ENCODE measurements at places on chromosomes 1 and 21.

DNA sequence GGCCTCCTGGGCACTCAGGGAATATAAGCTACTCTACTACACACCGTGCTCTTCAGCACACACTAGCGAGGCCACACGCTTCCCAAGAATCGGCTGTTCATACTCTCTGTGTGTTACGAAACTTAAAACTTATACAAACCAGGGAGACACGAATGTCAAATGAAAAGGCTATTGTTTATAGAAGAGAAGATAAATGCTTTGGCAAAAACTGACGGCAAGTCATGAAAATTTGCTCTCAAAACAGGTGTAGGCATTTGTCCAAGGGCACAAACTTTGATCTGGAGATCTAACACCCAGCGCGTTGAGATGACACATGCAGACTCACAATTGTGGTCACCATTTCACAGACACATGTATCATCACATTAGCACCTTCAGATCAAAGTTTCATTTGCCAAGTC is 46.1 kb downstream of the USP48 start:
- DNase-seq = no peak

DNA sequence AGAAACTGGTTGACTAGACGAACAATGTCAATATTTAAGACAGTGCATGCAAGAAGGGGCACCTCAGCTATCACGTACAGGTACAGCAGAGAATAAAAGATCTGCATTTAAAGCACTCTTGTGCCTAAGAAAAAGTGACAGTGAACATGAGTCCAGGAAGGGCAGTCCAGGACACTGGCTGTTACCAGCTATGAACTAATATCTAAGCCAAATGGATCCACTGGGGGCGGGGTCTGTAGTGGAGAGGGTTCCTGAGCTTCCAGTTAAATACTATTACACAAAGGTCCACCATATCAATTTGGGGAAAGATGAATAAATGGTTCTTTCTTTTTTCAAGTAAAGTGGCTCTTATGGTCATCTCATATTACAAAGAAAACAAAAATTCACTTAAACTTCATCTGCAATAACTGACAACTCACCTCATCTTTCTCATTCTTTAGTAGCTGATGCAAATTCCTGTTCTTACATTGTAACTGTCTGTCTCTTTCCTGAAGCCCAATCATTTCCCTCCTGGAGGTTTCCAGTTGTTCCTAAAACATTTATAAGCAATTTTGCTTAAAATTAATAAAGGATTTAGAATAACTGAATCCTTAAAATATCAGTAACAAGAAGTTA is 24.5 kb downstream of the SSX2IP start:
- DNase-seq = no peak

DNA sequence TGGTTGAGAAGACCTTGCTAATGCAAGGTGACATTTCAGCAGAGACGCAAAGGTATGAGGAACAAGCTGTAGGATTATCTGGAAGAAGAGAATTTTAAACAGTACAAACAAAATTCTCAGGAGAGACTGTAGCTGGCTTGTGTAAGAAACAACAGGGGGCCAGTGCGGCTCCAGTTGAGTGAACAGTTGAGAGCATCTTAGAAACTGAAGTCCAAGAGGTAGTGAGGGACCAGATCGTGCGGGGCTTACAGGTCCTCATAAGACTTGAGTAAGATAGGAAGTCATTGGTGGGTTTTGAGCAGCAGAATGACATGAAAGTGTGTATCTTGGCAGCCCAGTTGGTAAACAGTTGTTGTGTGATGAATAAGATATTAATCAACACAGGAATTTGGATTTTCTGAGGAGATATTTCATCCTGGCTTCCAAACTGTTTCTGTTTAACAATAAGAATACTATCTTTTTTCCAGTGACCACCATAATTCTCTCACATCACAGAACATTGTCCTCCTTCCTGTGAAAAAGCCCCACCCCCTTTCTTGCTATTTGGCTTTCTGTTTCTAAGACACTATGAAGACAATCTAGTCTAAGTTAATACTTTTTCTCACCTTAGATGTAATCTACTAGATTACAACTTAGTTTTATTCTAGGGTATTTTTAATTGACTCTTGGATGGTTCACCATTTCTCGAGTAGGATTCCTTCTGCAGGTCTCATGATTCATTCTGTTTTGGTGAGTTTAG is 62.4 kb downstream of the SASS6 start:
- no peak for DNase-seq

DNA sequence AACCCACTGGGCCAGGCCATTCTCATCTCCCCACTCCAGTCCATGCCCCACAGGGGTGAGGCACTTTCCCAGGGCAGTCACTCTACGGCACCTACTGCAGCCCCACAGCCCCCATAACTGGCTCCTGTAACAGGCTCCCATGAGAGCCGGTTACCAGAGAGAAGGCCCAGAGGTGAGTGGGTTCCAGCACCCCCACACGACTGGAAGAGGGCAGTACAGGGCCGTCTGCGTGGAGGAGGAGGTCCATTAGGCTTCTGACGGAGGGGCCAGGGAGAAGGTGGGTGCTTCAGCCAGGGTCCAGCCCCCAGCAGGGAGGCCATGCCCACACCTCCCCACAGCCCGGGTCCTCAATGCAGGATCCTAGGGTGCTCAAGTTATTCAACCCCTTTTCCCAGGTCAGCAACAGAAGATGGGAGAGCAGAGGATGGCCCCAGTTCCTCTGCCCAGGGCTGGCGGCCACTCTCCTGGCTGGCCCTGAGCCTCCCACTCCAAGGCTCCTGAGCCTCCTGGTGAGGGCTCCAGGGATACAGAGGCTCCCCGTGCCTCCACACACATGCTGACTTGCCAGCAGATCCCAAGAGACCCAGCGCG is 1.6 kb downstream of the ACAP3 start:
- DNase-seq = no peak

DNA sequence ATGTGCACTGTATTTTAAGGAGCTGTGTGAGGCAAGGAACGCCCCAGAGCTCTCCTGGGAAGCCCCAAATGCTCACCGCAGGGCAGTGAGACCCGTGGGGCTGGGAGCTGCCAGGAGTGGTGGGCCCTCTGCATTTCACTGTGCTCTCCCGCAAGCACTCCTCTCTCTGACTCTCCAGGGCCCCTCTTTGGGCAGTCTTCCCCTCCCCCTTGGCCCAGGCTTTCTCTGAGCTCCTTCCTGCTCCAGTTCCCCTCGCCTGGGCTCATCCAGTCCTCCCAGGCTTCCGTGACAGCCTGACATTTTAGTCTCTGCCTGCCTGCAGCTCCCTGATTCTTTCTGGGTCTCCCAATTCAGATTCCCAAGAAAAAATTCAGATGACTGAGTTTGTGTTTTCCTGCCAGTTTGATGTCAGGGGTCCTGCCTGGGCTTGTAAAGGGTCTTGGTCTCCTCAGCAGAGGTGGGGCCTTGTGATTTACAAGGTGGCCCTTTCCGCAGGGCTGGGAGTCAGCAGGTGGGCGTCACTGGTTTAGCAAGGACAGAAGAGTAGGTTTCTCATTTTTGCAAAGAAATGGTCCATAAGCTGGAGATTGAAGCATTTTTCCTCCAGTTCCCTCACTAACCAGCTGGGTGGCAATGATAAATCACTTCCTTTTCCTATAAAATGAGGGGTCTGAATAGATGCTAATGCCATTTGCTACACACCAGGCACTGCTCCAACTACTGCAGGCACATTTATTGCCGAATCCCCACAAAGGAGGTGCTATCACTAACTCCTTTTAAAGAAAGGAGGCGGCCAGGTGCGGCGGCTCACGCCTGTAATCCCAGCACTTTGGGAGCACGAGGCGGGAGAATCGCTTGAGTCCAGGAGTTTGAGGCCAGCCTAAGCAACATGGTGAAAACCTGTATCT is 1.9 kb upstream of the CA6 start:
- no peak for DNase-seq

DNA sequence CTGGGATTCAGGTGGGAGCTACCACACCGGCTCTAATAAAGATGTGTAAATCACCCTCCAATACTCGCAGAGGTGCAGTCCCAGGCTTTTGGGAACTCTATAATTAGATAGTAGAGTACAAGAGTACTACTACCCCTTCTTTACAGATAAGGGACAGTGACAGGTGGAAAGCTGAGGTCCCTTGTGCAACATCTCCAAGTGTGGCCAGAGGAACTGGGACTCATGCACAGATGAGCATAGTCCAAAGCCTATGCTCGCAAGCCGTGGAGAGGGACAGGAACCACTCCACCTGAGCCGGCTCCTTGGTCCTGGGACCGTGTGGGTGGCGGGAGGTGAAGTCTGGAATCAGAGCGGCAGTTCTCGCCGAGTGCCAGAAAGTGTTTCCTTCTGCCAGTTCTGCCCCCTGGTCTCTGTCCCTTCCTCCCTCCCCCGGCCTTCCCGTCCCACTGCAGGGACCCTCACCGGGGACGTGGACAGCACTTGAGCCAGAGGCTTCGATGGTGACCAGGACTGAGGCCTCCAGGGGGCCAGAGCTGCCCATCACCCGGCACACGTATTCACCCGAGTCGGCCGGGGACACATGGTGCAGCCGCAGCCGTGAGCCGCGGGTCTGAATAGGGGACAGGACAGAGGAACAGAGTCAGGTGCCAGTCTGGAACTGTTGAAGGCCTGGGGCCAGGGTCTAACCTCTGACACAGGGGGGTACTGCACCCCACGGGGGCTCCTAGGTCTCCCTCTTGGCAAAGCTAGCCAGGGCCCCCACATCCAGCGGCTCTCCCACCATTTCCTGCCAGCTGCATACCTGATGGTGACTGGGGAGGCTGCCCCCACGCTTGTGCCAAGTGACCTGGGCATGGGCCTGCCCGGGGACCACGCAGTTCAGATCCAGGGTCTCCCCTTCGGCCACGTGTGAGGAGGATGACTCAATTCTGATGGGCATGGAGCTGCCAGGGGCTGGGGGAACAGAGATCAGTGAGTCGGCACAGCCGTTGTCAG is 33.9 kb downstream of the LDLRAD2 start:
- no peak for DNase-seq

DNA sequence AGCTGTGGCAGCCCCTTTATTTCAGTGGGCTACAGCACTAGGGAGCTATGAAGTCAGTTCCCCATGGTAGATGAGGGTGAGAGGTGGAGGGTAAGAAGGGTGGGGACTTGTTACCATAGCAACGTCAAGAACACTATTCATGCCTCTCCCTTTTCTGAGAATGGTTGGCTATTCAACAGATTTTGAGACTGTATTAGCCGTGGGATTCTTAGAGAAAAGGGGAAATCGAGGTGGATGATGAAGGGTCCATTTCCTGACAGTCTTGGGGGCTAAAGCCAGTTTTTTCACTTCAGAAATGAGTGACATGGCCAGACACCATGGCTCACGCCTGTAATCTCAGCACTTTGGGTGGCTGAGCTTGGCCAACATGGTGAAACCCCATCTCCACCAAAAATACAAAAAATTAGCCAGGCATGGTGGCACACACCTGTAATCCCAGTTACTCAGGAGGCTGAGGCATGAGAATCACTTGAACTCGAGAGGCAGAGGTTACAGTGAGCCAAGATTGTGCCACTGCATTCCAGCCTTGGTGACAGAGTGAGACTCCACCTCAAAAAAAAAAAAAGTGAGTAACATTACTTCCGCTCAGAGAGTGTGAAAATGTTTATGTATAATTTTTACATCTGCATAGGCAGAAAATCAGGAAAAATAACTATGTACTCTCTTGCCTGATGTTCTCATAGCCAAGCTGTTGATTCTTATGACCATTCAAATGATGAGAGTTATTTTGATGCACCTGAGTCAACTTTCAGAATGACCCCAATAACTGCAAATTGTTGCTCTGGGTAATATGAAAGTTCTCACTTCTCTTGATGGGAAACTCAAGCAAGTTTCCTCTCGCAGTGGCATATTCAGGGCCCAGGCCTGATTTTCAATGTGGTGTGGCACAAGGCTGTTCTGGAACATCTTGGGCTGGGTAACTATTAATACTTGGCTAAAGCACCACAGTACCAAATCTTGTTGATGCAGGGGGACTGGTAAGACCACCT is 23.2 kb upstream of the RGSL1 start:
- no peak for DNase-seq

- DNase-seq = no peak
Observed at GRCh38 chr1:192104852-192105251, 53.4 kb upstream of the RGS18 start.

DNA sequence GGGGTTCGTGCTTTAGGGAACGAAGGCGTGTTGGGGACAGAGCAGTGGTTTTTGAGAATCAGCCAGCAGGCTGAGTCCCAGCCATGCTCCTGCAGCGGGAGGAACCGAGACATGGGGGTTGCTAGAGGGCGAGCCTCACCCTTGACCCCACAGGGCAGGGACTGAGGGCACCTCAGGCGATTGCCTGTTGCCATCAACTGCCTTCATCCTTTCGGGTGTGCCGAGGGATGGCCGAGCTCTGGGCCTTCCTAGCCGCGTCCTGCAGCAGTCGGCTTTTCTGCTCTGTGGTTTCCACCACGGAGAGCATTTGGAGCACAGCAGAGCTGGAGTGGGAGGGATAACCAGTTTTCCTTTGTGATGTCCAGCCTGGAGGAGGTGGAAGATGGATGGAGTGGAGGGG is 13.3 kb downstream of the SPSB1 start:
- no peak for DNase-seq

DNA sequence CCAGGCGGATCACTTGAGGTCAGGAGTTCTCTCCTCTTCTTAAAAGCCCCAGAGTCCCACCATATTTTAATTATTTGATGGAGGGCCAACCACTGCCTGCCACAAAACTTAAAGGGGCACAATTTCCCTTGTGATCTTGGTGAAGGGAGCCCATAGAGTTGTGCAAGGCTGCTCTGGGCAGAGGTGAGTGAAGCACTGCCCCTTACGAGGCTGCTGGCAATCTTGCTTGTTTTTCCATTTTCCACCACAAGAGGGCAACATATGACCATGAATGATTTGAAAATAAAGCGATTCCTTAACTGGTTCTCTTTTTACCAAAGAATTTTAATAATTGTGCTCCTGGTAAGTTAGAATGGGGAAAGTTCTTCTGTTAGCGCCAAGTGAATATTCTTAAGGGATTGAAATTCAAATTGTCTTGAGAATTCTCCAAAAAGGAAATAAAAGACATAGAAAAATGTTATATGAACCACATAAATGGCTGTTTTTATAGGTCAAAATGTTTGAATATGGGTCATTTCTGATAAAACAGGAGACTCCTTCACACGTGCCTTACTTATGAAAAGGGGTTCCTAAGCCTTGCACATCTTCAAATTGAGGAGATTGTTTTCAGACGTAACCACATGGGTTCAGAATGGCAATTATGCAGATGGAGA is 22.7 kb downstream of the PGM1 start:
- DNase-seq = peak; percentile 39

- DNase-seq = no peak
Observed at GRCh38 chr1:15680561-15681348, 3.4 kb upstream of the PLEKHM2 start.

DNA sequence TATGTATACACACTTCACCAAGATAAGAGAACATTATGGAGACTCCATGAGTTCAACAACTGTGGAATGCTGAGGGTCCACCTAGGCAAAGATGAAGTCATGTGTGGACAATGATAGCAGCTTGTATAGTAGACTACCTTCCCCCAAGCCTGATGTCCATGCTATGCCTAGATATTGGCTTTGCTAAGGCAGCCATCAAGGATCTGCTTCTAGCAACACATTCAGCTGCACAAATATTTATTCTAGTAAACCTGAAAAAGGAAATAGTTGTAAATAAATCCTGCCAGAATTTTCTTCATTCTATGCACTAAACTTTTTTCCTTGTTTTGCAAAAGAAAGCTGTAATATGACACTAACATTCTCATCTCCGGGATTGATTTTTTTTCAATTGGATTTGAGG is 7.0 kb upstream of the LPAR3 start:
- no peak for DNase-seq

- no peak for DNase-seq
Observed at GRCh38 chr1:203177036-203177405, 1.4 kb upstream of the MYBPH start.

All from stimulated activated CD8-positive, alpha-beta memory T cell treated with anti-CD3 and anti-CD28 coated beads, Interleukin-2, amount 100 ng/mL, for 1 hour (primary cell).